ENCODE measurements at places on chromosomes 4 and X.

DNA sequence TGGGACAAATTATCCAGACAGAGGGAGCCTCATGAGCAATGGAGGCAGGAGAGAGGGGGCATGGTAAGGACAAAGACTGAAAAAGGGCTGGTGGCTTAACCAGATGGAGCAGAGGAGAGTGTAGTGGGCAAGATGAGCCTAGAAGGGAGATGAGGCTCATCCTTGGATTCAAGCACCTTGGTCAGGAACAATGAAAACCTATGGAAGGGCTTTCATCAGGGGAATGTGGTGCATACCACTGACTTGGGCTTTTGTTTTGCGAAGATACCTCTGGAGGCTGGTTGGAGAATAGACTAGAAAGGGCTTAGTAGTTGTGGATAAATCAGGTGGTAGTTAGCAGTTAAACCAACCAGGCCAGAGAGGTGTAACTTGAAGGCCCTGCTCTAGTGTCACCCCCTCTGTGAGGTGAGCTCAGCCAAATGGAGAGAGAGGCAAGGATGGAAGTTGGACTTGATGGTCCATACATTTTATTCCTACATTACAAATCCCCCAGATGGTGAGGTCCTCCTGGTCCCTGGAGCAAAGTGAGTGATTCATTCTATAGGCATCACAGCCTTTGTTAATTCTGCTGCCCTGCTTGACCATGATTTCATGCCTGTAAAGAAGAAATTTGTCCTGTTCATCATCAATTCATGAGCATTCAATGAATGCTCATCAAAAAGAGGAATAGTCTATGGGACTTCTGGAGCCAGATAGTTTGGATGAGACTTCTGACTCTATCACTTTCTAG lies 264.8 kb upstream of the IGFBP7 start:
- no peak for DNase-seq

GRCh38 chr4:1216869-1217294 lies 32.0 kb downstream of the CTBP1 start:
- peak; percentile 50 for DNase-seq

- no peak for DNase-seq
These were observed 47.4 kb downstream of the MAMLD1 start for GRCh38 chrX:150410513-150410912.

- no peak for DNase-seq
These were observed 97.2 kb downstream of the GUCY2F start for GRCh38 chrX:109384699-109385098.

- DNase-seq: no peak
These were observed 5.6 kb downstream of the MSANTD1 start for GRCh38 chr4:3254302-3255131.

- DNase-seq: no peak
These were observed 200.7 kb upstream of the NR3C2 start for GRCh38 chr4:148642907-148643306.

- DNase-seq: no peak
These were observed 128.6 kb upstream of the NPY2R start for GRCh38 chr4:155079871-155080270.

All from stimulated activated CD4-positive, alpha-beta T cell treated with anti-CD3 and anti-CD28 coated beads, Interleukin-15, amount 100 ng/mL, for 1 hour (primary cell).